ENCODE measurements at places on chromosomes 4 and X.

DNA sequence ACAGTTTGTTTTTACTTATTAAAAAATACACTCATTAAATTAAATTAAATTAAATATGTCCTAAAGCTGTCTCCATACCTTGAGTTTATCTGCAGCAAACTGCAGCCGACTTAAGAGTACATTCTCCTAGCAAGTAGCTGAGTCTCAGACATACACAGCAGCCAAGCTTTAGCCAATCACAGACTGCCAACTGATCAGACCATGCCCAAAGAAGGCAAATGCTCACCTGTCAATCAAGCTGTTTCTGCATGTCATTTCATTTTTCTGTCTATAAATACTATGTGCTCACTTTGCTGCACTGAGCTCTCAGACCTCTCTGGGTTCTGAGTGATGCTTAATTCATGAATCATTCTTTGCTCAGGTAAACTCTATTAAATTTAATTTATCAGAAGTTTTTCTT, 280.9 kb upstream of the EPHA5 start:
- DNase-seq: no peak

DNA sequence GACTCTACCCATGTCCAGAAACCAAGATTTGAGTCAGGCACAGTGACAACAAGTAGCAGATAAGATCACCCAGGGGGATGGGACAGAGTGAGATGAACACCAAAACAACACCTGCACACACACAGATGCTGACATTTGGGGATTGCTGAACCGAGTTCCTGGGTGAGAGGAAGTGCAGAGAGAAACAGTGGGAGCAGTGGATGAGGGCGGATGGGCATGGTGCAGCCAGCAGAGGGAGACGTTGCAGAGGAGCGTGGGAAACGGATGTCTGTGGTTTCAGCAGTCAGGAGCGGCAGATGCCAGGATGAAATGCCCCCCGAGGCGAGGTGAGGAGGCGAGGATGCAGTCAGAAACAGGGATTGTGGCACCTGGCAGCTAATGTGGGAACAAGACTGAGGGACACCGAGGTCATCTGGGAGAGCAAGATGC, 78.6 kb upstream of the STS start:
- DNase-seq: no peak

GRCh38 chr4:174457468-174457867, 64.8 kb downstream of the HPGD start:
- DNase-seq: no peak

DNA sequence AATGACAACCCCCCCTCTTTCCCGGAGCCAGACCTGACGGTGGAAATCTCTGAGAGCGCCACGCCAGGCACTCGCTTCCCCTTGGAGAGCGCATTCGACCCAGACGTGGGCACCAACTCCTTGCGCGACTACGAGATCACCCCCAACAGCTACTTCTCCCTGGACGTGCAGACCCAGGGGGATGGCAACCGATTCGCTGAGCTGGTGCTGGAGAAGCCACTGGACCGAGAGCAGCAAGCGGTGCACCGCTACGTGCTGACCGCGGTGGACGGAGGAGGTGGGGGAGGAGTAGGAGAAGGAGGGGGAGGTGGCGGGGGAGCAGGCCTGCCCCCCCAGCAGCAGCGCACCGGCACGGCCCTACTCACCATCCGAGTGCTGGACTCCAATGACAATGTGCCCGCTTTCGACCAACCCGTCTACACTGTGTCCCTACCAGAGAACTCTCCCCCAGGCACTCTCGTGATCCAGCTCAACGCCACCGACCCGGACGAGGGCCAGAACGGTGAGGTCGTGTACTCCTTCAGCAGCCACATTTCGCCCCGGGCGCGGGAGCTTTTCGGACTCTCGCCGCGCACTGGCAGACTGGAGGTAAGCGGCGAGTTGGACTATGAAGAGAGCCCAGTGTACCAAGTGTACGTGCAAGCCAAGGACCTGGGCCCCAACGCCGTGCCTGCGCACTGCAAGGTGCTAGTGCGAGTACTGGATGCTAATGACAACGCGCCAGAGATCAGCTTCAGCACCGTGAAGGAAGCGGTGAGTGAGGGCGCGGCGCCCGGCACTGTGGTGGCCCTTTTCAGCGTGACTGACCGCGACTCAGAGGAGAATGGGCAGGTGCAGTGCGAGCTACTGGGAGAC, 1.6 kb downstream of the PCDH10 start:
- no peak for DNase-seq

GRCh38 chrX:119809185-119809666, 17.8 kb upstream of the RPL39 start:
- no peak for DNase-seq

- no peak for DNase-seq
Observed at GRCh38 chrX:136850441-136851175, 29.9 kb downstream of the RBMX start.

- DNase-seq: no peak
Observed at GRCh38 chr4:158161551-158162354, 11.1 kb downstream of the GASK1B start.

DNA sequence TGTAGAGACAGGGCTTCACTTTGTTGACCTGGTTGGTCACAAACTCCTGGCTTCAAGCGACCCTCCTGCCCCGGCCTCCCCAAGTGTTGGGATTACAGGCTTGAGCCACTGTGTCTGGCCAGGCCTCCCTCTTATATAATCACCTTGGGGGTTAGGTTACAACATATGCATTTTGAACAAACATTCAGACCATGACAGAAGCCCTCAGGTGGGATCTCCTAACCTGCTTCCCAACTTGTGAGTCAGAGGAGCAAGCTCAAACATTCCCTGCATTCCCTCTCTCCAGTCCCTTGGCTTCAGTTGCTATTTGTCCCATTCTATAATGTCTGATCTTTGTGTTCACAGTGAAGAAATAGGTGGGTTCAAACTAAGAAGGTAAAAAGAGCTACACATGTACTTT, 76.5 kb upstream of the NRK start:
- no peak for DNase-seq

Data from stimulated activated CD8-positive, alpha-beta memory T cell treated with anti-CD3 and anti-CD28 coated beads, Interleukin-7, amount 100 ng/mL, for 1 hour (primary cell).